ENCODE measurements at places on chromosomes 3 and 15.

DNA sequence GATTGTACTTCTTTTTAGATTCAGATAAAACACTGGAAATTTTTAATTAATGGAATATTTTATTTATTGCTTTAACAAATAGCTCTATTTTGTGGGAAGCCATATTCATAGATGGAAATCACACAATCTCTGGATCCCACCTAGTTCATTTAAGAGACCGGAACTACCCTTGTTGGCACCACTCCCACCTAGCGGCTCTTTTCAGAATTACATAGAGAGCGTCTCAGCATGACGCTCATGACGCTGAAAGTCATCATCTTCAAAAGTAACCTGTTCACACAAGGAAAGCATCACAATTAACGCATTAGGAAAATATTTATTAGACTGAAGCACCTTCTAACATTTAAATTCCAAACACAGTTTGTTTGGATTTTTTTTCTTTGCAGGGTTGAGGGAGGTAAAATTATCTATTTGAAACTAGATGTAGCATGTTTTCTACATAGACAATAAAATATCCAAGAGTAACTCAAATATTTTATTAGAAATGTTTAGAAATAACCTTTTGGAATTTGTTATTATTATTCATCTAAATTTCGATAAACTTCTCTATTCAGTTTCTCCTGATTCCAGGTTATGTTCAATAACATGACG is 214.9 kb upstream of the ARRDC4 start:
- DNase-seq: peak; percentile 69

GRCh38 chr3:52023860-52024764 is 28.4 kb upstream of the RPL29 start:
- no peak for DNase-seq

GRCh38 chr3:2540115-2540514 is 441.4 kb downstream of the CNTN4 start:
- DNase-seq: no peak

GRCh38 chr3:120526011-120526870 is 69.9 kb upstream of the NDUFB4 start:
- DNase-seq: no peak

GRCh38 chr15:32967521-32967920 is 227.0 kb downstream of the FMN1 start:
- DNase-seq: no peak
